Foreskin keratinocyte (primary cell): ENCODE measurements at places on chromosomes 12 and 14.

DNA sequence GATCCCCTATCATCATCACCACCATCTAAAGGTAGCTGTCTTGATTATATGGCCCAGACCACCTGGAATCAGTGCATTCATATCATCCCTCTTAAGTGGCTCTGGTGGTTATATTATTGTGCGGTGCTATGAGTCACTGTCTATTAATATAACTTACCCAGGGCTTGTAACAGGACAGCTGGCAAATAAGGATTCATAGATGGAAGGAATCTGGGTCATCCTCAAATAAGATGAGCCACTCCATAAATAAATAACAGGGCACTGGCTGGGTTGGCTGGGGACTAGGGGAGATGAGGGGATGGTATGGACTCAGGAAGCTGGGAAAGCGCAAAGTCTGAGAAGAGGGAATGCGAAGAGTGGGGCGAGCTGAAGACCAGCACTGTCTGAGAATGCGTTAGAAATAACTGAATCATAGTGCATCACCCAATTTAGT is 216.1 kb downstream of the NUAK1 start:
- DNase-seq = peak; percentile 72

DNA sequence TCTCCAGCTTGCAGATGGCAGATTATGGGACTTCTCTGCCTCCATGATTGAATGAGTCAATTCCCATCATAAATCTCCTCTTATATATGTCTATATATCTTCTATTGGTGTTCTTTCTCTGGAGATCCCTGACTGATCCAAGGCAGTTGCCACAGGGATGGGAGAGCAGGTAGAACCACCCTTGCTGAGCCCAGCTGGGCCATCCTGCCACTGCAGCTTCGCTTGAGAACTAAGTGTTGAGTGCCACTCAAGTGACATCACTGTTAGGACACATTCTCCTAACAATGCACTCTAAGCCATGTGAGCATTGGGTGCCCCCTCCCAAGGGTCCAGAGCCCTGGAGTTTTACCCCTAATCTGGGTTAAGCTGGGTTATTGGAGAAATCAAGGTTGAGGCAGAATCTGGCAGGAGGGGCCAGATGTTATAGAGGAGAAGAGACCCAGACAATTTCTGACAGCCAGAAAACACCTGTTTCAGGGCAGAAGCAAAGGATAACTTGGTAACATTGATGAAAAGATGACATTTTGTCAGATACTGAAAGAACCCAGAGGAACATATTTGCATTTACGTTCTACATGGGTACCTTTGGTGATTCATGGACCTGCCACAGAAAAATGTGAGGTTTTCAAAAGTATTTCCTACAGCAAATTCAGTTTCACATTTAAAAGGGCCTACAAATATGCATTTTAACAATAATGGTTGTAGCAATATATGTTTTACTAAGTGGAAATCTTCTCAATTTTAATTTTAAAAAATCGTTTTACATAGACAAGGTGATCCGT is 57.2 kb upstream of the MAX start:
- DNase-seq = no peak

GRCh38 chr12:120321382-120322202 is 6.0 kb downstream of the PLA2G1B start:
- no peak for DNase-seq

GRCh38 chr14:104676694-104677511 is 12.5 kb upstream of the INF2 start:
- DNase-seq = no peak

- DNase-seq = no peak
Measured at GRCh38 chr12:2244013-2244861, 191.4 kb downstream of the CACNA1C start.

GRCh38 chr14:59483363-59483762 is 845 bp downstream of the L3HYPDH start:
- DNase-seq = no peak

GRCh38 chr12:68560851-68561422 is 49.8 kb upstream of the RAP1B start:
- DNase-seq = no peak

GRCh38 chr12:126582231-126582630 is 1517.0 kb downstream of the AACS start:
- peak; percentile 17 for DNase-seq

DNA sequence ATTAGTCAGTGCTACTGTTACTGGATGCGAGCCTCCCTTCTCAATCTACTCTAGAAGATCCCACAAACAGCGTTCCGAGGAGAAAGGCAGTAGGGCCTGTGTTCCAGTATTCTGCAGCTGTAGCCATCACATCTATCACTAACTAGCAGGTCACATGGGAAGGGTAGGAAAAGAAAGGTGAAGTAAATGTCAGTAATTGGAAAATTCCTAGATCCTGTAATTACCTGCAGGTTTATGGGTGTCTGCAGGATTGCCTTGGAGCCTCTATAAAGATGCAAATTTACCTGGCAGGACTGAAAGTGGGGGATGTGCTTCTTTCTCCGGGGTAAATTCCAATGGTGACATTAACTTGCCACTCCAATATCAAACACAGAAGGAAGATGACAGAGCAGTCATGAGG is 77.8 kb downstream of the FERMT2 start:
- no peak for DNase-seq

- DNase-seq = no peak
Measured at GRCh38 chr12:49344486-49345050, 2.1 kb upstream of the DNAJC22 start.

- no peak for DNase-seq
Measured at GRCh38 chr12:91954326-91954725, 191.3 kb downstream of the BTG1 start.

DNA sequence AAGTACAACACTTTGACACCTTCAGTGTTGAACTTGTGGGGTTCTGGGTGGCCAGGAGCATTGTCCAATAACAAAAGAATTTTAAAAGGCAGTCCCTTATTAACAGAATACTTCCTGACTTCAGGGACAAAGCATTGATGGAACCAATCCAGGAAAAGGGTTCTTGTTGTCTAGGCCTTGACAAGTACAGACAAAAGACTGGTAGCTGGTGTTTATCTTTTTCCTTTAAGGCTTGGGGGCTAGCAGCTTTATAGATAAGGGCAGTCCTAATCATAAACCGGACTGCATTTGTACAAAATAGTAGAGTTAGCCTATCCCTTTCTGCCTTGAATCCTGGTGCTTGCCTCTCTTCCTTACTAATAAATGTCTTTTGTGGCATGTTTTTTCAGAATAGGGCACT is 27.4 kb downstream of the FAM177A1 start:
- DNase-seq = no peak

DNA sequence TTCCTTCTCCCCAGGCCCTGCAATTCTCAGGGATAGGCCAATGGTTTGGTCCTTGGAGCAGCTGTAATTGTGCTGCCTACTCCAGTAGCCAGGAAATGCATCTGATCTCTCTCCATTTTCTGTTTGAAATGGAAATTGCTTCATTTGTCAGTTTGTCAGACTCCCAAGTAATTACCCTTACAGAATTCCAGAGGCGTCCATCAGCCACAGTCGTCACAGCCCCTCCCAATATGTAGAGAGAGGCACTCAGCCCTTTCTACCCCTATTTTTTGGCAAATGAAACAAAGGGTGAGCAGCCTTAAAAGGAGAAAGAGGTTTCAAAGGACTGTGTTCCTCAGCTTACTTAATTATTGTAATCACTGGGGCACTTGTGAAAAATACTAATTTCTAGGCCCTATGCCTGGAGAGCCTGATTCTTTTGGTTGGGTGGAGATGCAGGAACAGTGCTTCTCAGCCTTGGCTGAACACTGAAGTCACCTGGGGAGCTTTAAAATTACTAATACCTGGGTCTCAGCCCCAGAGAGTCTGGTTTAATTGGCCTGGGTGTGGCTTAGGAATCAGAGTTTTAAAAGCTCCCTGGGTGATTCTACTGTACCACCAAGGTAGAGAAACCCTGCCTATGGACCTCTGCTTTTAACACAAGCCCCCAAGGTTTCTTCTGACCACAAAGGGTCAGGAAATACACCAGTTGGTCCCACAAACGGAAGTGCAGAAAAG is 190.0 kb downstream of the EMP1 start:
- no peak for DNase-seq

- DNase-seq = no peak
Measured at GRCh38 chr12:57730336-57731067, 8.0 kb downstream of the AGAP2 start.

DNA sequence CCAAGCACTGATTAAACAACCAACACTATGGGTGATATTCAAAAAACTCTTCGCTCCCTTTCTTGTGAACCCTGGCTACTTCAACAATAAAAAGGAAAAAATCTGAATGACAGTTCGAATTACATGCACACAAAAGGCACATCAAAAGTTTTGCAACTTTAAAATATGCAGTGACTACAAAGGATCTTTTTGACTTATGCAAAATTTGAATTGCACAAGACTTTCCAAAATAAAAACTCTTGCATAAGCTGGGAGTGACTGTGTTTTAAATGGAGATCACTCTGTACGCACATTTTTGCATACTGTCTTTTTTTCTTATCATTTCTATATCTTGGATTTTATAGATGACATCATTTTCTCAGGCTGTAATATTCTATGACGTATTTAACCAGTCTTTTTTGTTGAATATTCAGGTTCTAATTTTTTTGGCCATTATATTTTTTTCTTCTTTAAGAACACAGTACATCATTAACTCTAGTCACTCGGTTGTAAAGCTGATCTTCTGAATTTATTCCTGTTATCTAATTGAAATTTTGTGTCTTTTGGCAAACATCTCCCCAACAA is 667.6 kb upstream of the TBX3 start:
- no peak for DNase-seq

GRCh38 chr12:69837191-69837590 is 12.2 kb downstream of the MYRFL start:
- no peak for DNase-seq

GRCh38 chr12:128856791-128857078 is 3.5 kb downstream of the GLT1D1 start:
- DNase-seq = no peak

GRCh38 chr14:75877884-75878283 is 103.9 kb downstream of the TGFB3 start:
- DNase-seq = no peak

GRCh38 chr12:79929065-79929464 is 5.8 kb downstream of the PPP1R12A start:
- no peak for DNase-seq

DNA sequence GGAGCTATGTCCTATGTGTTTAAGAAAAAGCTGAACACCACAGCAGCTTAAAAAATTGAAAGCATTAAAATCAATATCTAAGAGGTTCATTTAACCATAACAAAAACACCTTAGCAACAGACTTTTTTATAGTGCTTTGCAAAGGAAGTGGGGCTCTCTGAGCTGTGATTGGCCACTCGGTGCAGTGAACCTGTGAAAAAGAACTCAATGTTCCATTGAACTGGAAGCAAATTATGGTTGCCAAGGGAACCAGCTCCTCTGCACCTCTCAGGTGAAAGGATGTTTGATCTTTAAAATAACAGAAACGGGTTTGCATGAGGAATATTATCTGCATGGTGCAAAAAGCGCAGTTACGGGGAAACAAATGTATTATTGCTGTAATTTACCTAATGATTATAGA is 149.4 kb downstream of the SNAPC1 start:
- no peak for DNase-seq

DNA sequence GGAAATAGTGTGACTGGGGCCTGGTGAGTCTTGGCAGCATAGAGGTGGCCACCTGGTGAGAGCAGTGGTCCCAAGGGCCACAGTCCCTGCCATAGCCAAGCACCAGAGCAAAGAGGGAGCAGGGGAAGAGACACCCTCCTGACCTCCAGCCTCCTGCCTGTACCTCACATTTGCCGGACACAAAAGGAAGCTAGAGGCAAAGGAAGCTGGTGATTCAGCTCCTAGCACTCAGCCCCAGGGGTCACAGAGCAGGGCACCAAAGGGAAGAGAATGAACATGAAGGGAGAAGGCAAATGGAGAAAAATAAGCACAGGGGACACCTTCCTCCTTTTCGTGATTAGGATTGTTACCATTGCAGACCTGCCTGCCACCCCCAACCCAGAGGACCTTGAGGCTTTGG is 216.8 kb downstream of the ZFP36L1 start:
- DNase-seq = peak; percentile 25

- no peak for DNase-seq
Measured at GRCh38 chr14:50794068-50794645, 36.8 kb downstream of the NIN start.
